Hematopoietic multipotent progenitor cell treated with erythropoietin and hydrocortisone succinate and interleukin-3 and kit ligand, for 15 days (in vitro differentiated cells): ENCODE measurements at places on chromosomes 7 and 10.

DNA sequence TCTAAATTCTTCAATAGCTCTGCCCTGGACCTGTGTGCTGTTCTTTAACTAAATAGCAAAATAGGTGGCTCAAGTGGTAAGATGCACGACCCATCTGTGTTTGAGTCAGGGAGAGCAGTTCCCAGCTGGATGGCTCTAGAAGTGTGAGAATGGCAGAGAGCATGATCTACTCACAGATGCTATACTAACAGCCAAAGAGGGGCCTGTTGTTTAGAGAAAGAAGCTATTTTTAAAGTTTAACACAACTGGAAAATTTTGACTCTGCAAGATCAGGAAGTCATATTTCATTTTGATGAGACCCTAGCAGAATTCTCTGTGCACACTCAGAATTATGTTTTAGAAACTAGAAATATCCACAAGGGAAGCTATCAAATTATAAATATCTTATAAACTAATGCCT lies 87.4 kb upstream of the PIP4K2A start:
- no peak for DNase-seq

DNA sequence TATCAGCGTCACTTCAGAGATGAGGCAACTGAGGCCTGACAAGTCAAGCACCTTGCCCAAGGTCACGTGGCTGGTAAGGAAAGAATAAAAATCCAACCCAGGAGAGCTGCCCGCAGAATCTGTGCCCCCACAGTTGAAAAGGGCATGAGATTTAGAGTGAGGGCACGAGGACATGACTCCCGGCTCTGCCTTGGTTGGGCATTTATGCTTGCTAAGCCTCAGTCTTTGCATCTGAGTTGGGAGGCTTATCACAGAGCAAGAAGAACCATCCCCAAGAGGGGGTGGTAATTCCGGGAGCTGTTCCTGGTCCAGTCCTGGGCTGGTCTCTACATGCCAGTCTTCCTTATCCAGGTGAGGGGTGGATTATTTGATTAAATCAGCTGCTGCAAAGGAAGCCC lies 37.3 kb downstream of the PLPP4 start:
- DNase-seq, result no peak

- DNase-seq, result no peak
Measured at GRCh38 chr10:27816320-27816719, 70.7 kb upstream of the MKX start.

DNA sequence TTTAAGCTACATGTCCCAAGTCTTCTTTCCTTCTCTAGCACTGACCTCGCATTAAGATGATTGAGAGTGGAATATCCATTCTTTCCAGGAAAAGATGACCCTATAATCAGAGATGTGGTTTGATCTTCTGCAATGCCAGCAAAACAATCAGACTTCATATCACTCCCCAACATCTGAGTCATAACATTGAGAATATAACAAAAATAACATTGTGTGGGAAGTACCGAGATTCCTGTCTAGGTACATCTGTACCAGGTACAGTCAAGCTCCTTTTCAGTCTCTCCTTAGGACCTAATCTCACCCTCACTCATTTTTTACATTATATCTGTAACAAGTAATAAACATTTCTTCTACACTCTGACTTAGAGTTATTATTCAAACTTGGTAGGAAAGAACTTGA lies 201.6 kb downstream of the LRRTM3 start:
- no peak for DNase-seq

- no peak for DNase-seq
Measured at GRCh38 chr10:107589081-107589480, 424.6 kb upstream of the SORCS1 start.

GRCh38 chr7:41244246-41244645 lies 458.6 kb downstream of the INHBA start:
- no peak for DNase-seq

DNA sequence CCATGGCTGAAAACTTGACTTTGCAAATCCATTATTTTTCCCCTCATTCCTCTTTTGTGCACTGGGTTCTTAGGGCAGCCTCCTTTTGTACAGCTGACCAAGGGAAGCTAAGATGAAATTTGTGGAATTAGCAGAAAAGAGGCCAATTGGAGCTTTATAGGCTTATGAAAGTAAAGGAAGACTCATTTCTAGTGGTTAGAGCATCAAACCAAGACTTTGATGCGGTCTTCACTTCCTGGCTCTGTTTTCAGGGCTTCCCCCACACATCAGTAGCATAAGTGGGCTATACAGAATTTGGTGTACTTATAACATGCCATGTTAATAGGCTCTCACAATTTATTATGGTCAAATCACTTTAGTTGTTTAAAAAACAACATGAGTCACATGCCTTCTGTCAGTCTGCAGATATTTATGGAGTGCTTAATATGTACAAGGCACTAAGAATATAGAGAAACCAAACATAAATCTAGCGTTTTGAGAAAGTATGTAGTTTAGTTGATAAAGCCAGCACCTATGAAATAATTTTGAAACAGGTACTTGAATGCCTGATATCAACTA lies 5.7 kb downstream of the AUTS2 start:
- no peak for DNase-seq

- DNase-seq, result no peak
Measured at GRCh38 chr10:117532451-117533107, 10.0 kb upstream of the EMX2 start.

DNA sequence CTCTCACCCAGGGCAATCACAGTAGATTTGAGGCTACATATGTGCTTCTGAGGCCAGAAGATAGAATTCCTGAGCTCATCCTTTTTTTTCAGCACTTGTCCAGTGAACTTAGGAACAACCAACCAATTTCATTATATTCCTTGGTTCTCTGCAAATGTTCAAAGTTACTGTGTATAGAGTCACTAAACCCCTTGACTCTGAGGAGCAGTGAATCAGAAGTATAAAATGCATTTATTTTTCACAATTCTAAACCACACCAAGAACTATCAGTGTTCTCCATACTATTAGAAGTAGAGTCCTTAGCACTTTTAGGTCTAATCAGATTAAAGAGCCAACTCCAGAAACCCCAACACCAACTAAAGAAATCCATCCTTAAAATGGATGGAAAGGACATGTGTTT lies 19.6 kb upstream of the PAPSS2 start:
- DNase-seq, result no peak

DNA sequence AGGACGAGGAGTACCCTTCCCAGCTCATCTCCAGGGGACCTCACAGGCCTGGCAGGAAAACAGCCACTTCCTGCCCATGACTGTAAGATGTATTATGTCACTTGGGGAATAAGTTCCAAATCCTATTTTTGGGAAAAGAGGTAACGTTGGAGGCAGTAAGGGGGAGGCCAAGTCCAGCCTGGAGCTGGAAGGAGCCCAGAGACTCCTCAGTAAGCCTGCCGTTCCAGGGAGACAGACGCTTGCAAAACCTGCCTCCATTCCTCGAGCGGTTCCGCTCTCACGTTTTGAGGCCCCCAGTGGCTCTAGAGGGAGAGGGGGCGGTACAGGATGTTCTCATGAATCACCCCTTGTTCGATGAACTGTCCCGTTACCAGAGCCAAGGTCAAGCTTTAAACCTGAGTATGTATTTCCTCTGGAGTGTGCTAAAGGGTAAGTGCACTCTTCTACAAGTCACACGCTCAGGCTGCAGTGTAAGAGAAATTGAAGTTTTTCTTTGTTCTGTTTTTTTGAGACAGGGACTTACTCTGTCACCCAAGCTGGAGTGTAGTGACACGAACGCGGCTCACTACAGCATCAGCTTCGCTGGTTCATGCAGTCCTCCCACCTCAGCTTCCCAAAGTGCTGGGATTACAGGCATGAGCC lies 45.5 kb upstream of the CYTH3 start:
- no peak for DNase-seq

- DNase-seq, result no peak
Measured at GRCh38 chr7:55939514-55940123, 12.1 kb upstream of the MRPS17 start.

GRCh38 chr7:130152493-130153210 lies 52.6 kb downstream of the TMEM209 start:
- no peak for DNase-seq

GRCh38 chr10:97090035-97090434 lies 95.7 kb downstream of the SLIT1 start:
- DNase-seq, result no peak

GRCh38 chr10:60555700-60556099 lies 166.0 kb upstream of the ANK3 start:
- no peak for DNase-seq

- no peak for DNase-seq
Measured at GRCh38 chr10:127854769-127855590, 37.8 kb downstream of the CLRN3 start.

- no peak for DNase-seq
Measured at GRCh38 chr10:70528741-70529362, 50.3 kb downstream of the PALD1 start.

GRCh38 chr7:3057066-3057420 lies 13.4 kb upstream of the CARD11 start:
- DNase-seq, result no peak

GRCh38 chr7:15828881-15829280 lies 142.4 kb upstream of the MEOX2 start:
- DNase-seq, result no peak

GRCh38 chr7:33298848-33299247 lies 169.5 kb downstream of the BBS9 start:
- no peak for DNase-seq

GRCh38 chr7:5596046-5596895 lies 172.6 kb upstream of the TNRC18 start:
- no peak for DNase-seq

DNA sequence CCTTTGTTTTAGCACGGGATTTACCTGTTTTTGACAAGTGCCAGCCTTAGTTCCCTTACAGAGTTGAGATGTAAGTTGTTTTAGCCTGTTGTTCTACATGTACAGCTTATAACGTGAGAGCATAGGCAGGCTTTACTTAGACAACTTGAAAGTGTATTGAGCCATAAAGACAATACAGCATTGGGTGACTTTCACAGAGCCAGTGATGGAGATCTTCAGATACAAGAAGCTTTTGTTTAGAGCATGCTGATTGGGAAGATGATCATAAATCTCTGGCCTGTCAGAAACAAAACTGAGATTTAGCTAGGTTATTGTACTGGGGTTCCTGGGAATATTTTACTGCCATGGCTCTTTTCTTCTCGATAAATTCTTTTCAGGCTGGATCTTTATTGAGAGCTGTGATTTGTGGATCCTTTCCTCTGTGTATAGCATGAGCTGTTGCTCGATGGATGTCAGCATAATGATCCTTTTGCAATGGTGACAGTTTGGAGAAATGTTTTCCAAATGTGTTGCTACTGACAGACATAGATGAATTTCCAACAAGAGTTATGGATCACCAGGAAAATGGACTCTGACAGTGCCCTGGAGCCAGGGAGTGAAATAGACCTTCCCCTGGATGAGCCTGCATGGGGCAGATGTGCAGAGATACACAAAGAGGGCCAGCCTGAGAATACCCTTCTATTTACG lies 30.2 kb downstream of the LHFPL3 start:
- no peak for DNase-seq

GRCh38 chr7:3899559-3899991 lies 598.5 kb downstream of the SDK1 start:
- no peak for DNase-seq
